Bone marrow (tissue), 2 donors: ENCODE measurements at places on chromosomes 6 and 20.

DNA sequence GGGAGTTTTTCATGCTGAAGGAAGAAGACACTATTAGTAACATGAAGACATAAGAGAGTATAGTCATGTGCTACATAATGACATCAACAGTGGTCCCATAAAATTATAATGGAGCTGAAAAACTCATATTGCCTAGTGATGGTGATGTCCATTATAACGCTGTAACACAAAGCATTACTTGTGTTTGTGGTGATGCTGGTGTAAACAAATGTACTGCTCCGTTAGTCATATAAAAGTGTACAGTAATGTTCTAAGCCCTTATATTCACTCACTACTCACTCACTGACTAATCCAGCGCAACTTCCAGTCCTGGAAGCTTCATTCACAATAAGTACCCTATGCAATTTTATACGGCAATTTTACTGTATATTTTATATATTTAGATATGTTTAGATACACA, 26.8 kb upstream of the ASF1A start:
- DNase-seq: no peak

GRCh38 chr6:107690643-107691061, 133.5 kb downstream of the SCML4 start:
- DNase-seq: no peak

- no peak for DNase-seq
These were observed 5.4 kb downstream of the GID8 start for GRCh38 chr20:62943396-62943795.

GRCh38 chr20:2807019-2807418, 6.6 kb upstream of the CPXM1 start:
- no peak for DNase-seq

GRCh38 chr6:68533339-68533795, 101.7 kb upstream of the ADGRB3 start:
- DNase-seq: no peak

DNA sequence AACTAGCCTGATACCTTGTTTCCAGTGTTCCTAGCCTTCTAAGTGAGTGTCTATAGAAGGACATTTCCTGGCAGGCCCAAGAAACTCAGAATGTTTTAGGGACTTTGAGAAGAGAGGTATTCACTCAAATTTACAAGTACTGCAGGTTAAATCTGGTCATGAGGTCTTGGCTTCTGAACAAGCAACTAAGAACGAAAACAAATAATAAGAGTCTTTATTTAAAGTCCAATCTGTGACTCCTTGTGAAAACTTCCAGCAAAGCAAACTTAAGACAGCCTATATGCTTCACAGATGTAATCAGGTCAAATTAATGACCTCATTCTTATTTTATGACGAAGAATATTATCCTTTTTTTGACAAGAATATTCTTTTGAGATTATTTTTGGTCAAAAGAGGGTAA, 79.4 kb upstream of the PRSS16 start:
- no peak for DNase-seq

- no peak for DNase-seq
These were observed 1.6 kb upstream of the REV3L start for GRCh38 chr6:111484633-111484930.

DNA sequence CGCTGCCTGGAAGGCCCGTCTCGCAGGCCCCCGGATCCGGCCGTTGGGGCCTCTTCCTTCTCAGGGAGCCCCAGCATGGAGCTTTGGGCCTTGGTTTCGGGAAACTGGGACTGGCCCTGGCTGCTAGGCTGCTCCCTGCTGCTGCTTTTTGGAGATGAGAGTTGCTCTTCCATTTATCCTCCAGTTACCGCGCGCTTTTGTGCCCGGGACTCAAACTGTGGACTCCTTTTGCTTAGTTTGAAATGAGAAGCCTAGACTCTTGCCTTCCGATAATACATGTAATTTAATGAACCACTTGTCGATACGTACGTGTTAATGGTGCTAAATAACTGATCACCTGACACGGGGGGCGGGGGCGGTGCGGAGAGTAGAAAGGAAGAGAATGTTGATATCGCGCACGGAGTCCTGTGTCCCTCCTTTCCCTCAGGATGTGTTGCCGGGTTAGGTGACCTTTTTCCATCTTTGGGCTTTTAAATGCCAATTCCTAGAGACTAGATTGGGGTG, 968 bp downstream of the PHF3 start:
- peak; percentile 8 for DNase-seq

DNA sequence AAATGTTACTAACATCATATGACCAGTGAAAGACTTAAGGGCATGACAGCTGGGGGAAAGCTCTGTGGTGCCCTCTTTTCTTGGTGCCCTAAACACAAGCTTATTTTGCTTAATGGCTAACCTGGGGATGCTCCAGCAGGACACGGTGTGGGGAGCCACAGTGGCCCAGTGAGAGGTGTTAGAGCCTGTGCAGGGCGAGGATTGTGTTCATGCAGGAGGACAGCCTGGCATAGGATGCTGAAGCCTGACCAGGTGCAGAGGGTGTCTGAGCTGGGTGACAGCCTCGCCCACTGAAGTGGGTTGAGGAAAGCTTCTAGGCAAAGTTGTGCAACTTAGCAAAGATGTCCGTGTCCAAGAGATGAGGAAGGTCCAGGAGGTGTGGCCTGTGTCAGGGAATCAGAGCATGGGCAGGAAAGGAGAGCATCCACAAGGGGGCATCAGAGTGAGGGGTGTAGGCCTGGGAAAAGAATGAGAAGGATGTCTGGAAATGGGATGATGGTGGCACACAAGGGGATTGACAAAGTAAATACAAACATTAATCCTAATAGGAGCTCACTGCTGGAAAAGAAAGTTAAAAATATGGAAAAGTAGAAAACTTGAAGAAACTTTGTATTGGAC, 33.9 kb downstream of the SLC17A4 start:
- DNase-seq: peak; percentile 51

- no peak for DNase-seq
These were observed 26.1 kb downstream of the FAM184A start for GRCh38 chr6:119052292-119052889.

DNA sequence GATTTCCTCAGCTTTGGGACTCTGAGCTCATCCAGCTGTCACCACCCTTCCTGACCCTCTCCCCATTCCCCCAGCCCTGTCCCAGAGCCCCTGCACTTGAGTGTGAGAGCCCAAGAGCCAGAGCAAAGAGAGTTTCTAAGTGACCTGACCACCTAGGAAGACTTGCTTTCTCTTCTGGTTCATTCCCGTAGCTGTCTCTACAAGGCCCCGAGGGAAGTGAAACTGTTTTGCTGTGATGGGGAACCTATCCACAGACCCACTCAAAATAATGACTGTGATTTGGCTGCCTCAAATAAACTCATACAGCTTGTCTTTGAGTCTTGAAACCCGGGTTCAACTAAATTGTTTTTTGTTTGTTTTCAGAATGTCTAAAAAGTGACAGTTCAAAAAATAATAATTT, 74.6 kb upstream of the XRN2 start:
- DNase-seq: no peak

- DNase-seq: no peak
These were observed 92.9 kb downstream of the ZMYND8 start for GRCh38 chr20:47263465-47264084.

GRCh38 chr6:62392291-62392690, 106.3 kb upstream of the KHDRBS2 start:
- DNase-seq: no peak

GRCh38 chr20:43658069-43658722, 8.7 kb upstream of the MYBL2 start:
- DNase-seq: no peak

DNA sequence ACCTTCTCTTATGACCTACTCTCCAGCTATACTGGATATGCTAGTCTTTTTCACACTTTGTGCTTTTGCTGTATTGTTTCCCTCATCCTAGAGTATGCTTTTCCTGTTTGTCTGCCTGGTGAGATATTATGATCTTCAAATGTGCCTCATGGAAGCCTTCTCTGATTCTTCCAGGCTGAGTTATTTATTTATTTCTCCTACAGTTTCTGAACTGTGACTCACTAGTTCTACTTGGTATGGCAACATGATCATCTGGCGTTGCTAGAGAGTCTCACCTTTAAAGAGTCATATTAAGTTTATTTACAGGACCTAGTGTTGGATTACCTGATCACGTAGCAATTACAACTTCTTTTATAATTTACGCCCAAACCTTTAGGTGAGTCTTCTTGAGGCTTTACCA, 81.2 kb upstream of the HDAC2 start:
- DNase-seq: no peak

DNA sequence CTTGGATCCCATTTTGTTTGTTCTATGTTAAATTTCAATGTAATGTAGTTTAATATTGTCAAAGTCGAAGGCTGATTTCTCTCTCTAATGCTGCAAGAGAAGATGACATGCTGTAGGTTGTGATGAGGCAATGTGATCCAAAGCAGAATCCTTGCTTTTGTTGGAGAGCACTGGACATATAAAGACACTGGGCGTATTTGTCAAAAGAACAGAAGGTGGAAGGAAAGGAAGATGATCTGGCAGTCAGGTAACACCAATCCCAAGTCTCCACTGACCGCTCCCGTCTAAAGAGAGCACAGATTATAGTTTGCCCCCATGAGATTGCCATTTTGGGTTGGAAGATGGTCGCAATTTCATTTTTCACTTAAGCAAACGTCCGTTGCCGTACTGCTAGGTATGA, 935 bp upstream of the RFX6 start:
- no peak for DNase-seq

DNA sequence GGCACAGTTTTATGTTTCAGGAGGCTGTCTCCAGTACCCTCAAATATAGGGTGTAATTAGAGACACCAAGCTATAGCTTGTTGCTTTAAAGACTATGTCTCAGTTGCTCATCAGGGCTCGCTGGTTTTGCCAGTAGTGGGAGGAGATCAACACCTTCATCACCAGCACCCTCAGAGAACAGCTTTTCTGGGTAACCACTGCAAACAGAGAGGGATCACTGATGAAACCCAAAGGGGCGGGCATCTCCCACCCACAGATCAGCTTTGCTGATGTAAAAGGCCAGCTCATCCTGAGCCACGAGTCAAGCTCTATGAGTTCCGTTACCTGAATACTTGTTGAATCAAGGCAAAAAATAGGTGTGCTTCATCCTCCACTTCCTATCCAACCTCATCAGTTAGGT, 187.7 kb downstream of the AIG1 start:
- no peak for DNase-seq

- DNase-seq: no peak
These were observed 99.1 kb downstream of the HIVEP2 start for GRCh38 chr6:142845624-142846458.

DNA sequence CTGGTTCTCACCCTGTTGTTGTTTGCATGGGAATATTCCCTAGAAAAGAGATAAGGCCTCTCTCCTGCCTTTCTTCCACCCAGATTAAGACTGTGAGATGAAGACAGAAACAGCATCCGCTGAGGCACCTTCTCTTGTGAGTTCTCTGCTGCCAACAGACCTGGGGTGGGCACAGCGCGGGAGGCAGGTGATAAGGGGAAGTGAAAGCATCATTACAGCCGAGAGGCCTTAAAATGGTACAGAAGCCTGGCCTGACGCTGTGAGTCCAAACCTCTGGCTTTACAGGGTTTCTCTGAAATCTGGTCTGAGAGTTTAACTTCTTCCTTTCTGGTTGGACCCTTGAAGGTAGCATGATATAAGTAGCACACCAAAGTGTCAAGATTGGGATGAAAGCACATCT, 21.0 kb upstream of the IYD start:
- no peak for DNase-seq

DNA sequence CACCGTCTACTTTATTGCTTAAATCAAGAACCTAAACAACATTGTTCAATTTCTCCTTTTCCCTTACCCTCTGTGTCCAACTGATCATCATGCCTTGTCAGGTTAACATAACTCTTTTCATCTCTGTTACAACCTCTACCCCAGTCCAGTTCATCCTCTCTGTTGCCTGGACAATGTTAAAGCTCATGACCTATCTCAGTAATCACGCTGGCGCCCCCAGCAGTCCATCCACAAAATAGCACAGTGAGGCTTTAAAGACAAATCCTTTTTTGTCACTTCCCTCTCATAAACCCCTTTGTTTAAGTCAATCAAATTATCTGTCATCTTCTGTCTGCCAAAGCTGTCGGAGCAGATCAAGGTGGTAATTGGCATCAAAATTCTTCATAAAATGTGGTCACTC, 140.1 kb downstream of the QKI start:
- no peak for DNase-seq

DNA sequence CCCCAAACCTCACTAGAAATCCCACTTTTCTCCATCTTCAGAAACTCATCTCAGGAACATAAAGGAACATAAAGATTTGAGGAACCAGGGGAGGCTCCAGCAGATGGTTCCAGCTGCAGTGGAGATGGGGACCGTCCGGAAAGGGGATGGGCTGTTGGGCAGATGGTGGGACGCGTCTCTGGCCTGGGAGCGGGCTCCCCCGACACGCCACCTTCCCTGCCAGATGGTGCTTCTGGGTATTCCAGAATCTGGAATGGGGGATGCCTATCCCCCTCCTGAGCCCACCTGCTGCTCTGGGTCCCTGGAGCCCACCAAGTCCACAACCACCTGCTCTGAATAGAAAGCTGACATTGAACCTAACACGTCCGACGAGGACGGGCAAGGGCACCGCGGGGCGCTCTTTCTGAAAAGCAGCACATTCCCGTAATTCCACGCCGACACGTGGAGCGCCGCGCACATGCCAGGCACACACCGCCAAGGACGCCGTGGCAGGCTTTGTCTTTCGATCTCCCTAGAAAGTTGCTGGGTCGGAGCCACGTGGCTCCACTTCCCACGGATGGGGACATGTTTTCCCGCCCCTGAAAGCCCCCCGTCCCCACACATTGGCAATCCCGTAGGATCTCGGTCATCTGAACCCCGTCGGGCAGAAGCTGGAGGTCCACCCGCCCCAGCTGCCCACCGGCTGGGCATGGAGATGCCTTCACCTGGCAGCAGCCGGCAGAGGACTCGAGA, 27.3 kb downstream of the SLC2A4RG start:
- DNase-seq: no peak

GRCh38 chr20:44038681-44039123, 124.0 kb downstream of the TOX2 start:
- no peak for DNase-seq

- DNase-seq: no peak
These were observed 180.6 kb downstream of the TBX18 start for GRCh38 chr6:84583784-84584183.

GRCh38 chr6:64589961-64590360, 954.4 kb downstream of the PHF3 start:
- DNase-seq: no peak

- no peak for DNase-seq
These were observed 12.2 kb downstream of the HEBP2 start for GRCh38 chr6:138416206-138416605.

- no peak for DNase-seq
These were observed 9.1 kb downstream of the SGK1 start for GRCh38 chr6:134308800-134309199.

- no peak for DNase-seq
These were observed 25.6 kb upstream of the MBOAT1 start for GRCh38 chr6:20237677-20238460.

GRCh38 chr20:23971310-23971709, 17.3 kb downstream of the GGTLC1 start:
- no peak for DNase-seq

DNA sequence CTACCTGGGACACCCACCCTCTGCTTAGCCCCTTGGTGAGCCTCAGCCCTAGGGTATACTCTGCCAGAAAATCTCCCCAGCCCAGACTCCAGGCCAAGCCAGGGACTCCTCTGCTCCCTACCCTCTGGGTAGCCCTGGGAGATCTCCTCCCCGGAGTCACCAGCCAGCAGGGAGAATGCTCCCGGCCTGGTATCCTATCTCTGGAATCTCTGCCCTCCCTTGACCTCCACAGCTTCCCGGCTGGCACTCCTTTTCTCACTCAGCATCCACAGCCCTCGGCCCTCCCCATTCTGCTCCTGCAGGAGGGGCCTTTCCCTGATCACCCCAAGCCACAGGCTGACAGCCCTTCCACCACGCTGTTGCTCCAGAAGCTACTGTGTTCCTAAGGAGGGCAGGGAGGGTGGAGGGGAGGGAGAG, 22.6 kb downstream of the NOL4L start:
- DNase-seq: no peak
